ENCODE measurements at places on chromosomes 16 and 17.
A peak's percentile ranks its signal among the peaks of the same experiment; 100 is the strongest.

DNA sequence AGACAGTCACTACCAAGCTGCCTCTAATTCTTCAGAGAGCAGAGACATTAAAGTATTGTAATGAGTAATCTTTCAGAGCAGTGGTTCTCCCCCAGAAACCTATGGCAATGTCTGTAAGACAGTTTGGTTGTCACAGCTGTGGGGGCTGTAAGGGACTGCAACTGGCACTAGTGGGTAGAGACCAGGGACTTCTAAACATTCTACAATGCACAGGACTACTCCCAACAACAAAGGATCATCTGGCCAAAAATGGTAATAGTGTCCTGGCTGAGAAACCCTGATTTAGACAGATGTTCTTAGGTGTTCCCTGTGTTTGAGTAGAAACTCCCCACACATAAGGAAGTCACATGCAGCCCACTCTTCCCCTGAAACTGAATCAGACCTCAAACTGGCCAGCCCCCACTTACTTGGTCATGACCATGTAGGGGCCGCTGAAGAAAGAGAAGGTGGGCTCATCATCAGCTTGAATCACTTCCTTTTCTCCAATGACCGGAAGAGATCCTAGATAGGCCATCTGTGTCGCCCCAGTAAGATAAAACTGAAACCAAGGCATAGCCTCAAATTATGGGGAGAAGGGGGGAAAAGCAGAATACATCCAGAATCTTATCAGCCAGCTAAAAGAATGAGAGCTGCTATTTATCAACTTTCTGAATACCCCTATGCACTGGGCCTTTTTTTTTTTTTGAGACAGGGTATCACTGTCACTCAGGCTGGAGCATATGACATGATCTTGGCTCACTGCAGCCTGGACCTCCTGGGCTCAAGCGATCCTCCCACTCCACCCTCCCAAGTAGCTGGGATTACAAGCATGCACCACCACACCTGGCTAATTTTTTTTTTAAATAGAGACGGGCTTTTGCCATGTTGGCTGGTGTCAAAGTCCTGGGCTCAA, 75.8 kb downstream of the TEX14 start:
- no peak for DNase-seq

- DNase-seq: no peak
Observed at GRCh38 chr16:28495795-28496749, 1.6 kb downstream of the APOBR start.

DNA sequence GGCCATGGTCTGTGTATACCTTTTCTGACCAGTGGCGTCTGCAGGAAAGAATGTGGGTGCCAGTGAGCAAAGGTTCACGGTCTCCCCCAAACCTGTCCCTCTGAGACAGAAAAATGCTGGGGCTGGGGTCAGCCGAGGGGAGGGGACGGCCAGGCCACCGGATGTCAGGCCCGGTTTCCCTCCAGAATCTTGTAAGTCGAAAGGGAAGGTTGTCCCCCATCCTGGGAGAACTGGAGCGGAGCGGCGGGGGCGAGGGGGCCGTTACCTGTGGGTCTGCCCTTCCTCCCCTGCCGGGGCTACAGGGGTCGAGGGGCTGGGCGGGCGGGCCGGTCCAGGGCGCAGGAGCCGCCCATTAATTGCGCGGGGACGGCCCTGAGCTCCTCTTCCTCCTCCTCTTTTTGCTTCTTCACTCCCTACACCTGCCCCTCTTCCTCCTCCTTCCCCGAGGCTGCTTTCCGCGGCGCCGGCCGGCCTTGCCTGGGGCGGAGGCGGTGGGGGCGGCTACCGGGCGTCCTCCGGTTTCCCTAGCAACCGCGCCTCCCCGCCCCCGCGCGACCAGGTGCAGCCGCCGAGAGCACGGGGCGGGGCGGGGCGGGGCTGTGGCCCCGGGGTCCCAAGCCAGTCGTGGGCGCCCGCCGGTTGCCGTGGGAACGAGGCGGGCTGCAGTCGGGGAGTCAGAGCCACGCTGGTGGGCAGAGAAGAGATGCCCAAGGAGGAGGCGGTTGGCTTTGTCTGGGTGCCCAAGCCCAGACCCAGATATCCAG, at the start of gene MARCHF10:
TSS of gene MARCHF10 (minus strand) at position 503 of the 764 bp plus-strand sequence. CDS start 6,579 bp downstream, outside the sequence.
- no peak for DNase-seq

DNA sequence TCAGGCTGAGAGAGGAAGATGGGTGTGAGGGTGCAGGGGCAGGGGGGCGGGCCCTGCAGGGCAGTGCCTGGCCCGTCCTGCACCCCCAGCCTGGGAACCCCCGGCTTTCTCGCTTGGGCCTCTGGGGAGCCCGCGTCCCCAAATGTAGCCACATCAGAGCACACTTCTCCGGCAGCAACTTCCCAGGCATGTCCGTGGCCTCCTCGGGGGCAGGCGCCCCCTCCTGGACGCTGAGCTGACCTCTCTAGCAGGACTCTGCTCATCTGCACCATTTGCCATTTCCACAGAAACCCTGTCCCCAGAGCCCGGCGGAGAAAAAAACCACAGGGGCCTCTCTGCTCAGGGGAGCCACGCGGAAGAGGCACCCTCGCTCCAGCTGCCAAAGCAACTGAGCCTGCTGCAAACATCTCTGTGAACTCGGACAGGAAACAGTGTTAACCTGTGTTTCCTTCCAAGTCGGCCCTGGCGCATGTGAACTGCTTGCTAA, 63.4 kb downstream of the KLHDC4 start:
- DNase-seq: no peak

- DNase-seq: no peak
Observed at GRCh38 chr17:6517062-6517461, 39.3 kb downstream of the PITPNM3 start.

- DNase-seq: no peak
Observed at GRCh38 chr16:50747207-50747956, 5.5 kb downstream of the CYLD start.

GRCh38 chr16:55367866-55368603, 44.0 kb downstream of the IRX6 start:
- DNase-seq: no peak

DNA sequence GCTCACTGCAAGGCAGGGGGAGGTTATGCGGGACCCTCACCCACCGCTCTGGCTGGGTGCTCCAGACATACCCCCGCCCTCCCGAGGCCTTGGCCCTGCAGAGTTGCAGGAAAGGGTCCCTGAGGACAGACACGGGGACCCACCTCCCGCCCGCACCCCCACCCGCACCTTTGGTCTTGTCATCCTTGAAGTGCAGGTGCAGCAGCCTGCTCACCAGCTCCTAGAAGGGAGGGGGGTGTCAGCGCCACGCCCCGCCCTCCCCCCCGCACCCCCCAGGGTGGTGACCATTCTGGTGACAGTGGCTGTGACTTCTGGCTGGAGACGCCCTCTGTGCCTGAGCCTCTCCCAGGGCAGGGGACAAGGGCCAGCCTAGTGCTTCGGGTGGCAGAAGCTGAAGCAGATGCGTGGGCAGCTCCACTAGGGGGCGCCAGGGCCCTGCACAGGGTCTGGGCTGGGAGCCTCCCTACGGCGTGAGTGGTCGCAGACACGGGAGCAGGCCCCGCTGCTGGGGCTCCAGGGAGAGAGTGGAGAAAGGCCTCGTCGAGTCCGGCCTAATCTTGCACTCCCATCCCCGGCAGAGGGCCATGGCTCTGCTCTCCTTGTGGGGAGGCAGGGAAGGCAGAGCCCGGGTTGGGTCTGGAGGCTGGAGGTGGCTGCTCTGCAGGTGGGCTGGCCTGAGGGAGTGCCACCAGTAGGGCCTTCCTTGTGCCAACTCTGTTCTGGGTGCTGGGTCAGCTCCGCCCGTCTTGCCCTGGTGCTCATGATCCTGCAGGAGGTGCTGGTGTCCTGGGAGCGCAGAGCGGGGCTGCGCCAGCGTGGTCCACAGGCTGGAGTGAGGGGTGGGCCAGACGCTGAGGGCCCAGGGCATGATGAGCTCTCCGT, 2.7 kb downstream of the CENPX start:
- DNase-seq: peak; percentile 29

GRCh38 chr17:81845881-81846742, 11.3 kb upstream of the PPP1R27 start:
- no peak for DNase-seq

DNA sequence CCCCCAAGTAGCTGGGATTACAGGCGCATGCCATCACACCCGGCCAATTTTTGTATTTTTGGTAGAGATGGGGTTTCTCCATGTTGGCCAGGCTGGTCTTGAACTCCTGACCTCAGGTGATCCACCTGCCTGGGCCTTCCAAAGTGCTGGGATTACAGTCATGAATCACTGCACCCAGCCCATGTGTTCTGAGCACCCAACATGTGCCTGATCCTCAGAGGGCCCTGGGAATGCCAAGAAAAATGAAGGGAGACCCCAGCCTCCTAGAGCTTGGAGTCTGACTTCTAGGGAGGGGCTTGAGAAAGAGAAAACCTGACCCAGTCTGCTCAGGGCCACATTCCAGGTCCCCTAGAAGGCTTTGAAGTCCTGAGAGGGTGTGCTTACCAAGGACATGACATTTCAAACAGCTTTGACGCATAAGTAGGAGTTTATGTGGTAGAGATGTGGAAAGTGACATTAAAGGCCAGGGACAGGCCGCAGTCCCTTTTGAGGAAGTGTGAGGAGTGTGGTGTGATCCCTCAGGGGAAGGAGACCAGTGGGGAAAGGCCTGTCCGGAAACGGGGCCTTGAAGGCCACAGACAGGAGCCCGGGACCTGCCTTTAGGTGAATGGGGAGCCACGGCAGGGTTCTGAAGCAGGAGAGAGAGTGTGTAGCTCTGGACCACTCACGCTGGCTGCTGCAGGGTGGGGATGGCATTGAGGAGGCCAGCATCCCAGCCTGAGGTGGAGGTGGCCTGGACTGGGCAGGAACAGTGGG, 1.1 kb upstream of the CCL22 start:
- no peak for DNase-seq

- DNase-seq: no peak
Observed at GRCh38 chr16:11020792-11021551, 76.6 kb downstream of the CLEC16A start.

DNA sequence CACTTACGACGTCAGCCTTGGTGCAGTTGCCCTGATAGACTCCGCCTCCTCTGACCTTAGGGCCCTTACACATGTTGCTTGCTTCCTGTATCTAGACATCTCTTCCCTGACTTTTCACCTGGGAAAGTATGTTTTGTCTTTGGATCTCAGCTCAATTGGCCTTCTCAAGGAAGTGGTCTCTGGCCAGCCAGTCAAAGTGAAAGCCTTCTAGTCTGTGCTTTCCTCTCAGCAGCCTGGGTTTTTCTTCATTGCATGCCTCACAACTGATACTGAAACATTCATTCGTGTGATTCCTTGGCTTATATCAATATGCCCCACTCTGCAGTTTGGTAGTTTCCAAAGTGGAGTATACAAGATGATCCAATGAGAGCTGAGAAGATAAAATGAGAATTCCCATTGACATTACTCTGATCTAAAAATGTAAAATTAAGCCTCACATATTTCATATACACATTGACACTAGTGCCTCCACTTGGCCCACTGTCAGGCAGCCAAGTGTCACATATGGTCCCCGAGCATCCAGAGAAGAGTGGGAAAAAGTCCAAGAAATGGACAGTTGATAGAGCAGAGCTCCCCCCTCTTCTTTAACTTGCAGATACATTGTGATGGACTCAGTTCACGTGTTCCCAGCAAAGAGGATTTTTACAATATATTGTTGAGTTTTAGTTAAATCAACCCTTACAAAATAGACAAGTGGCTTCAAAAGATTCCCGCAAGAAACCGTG, 371.2 kb upstream of the ASIC2 start:
- no peak for DNase-seq

DNA sequence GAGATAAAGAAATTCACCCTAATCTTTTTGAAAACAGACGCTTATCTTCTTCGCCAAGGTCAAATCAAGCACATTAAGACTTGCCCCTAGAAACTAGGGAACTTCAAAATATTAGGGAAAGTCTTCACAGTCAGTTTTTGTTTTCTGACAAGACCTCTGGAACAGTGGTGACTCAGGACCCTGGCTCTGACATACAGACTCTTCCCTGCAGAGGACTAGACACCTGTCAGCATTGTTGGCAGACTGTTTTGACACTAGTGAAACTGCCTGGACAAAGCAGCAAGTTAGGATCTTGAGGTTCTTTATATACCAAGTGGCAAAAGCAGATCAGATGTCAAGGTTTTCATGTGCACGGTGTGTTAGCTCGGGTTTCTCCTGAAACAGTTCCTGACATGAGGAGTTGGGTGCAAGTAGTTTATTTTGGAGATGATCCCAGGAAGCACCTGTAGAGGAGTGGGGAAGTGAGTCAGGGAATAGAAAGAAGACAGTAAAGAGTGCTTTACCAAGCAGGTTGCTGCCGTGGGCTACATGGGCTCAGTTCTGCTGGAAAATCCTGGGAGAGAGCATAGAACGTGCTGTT, 182.0 kb upstream of the IRX5 start:
- DNase-seq: no peak

- DNase-seq: no peak
Observed at GRCh38 chr17:20066253-20066652, 57.1 kb downstream of the SPECC1 start.

DNA sequence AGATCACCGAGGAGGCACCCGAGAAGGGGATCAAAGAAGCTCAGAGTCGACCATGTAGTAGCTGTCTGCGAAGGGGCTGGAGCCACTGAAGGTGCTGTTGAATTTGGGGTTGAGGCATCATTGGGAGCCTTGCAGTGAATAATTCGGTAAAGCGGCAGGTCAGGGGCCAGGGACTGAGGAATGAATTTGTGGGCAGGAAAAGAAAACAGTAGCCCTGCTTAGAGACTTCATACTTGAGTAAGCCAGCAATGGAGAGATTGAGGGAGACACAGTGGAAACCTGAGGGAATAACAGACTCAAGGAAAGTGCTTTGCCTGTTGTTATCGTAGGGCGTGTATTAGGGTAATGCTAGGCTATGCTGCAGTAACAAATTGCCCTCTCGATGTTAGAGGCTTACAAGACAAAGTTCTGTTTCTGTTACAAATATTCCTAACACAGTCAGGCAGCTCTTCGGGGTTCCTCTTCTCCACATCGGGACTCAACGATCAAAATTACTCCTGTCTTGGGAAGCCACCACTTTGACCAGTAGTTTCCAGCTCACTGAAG, 13.4 kb upstream of the HERPUD1 start:
- DNase-seq: no peak

- DNase-seq: no peak
Observed at GRCh38 chr17:43784068-43784467, 3.8 kb downstream of the CFAP97D1 start.

GRCh38 chr17:59842901-59843652, 49.7 kb downstream of the TUBD1 start:
- peak; percentile 66 for DNase-seq

DNA sequence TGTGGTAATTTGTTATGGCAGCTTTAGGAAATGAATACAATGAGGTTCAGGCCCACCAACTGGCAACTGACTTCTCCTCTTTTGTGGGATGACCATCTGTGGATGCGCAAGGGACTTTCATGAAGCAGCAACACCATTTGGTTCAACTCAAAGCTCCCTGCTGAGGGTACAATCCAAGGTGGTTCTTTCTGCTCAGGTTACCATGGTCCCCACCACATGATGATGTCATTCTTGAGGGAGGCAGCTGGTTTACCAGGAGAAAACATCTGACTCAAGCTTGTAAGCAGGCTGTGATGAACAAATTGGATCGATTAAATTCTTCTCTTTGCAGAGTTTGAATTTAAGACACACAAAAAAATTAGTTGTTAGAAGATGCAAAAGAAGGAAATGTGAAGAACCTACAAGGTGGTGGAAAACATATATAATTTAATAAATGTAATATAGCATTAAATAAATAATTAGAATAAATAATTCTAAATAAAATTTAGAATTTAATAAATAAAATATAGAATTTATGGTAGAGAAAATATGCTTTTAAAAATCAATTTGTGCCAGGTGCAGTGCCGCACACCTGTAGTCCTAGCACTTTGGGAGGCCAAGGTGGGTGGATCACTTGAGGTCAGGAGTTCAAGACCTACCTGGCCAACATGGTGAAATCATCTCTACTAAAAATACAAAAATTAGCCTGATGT, 67.6 kb upstream of the ANKFN1 start:
- DNase-seq: no peak

GRCh38 chr16:67240506-67240905, 6.8 kb downstream of the FHOD1 start:
- no peak for DNase-seq

GRCh38 chr16:89013111-89013510, 36.1 kb upstream of the CBFA2T3 start:
- DNase-seq: no peak

Measured in stimulated activated CD4-positive, alpha-beta T cell treated with anti-CD3 and anti-CD28 coated beads, TNF-alpha, amount 100 ng/mL, for 4 hours (primary cell).